ENCODE measurements at places on chromosomes 2 and 18.

- DNase-seq: no peak
Measured at GRCh38 chr2:165905854-165906253, 47.7 kb downstream of the TTC21B start.

DNA sequence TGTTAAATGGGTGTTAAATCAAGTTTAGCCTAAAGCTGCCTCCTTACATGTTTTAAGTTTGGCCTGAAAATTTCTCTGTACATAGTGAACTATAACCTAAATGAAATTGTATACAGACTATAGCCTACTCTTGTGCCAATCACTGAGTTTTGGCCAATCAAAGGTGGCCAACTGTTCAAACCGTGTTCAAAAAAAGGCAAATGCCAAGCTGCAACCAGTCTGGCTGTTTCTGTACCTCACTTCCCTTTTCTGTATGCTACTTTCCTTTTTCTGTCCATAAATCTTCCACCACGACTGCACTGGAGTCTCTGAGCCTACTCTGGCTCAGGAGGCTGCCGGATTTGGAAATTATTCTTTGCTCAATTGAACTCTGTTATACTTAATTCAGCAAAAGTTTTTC, 121.0 kb downstream of the SPOPL start:
- DNase-seq: no peak

- no peak for DNase-seq
Measured at GRCh38 chr2:141906678-141907077, 224.1 kb downstream of the LRP1B start.

DNA sequence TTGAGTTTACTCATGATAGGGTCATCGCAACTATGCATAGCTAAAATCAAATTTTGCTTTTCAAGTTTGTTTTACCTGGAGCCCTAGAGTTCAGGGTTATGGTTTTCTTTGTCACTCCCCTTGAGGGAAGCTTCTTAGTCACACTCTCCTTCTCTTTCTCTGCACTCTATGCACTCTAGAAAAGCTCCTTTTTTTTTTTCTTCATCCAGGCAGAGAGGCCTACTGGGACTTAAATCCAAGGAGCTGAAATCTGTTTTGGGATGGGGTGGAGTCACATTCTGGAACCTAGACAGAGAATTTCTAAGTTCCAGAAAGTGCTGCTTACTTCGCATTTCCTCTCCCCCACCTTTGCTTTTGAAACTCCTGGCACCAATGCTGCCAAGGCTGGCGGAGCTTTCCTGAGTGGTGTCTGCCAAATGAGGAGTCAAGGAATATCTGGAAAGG, 19.1 kb upstream of the IL18R1 start:
- DNase-seq: no peak

- DNase-seq: no peak
Measured at GRCh38 chr2:218138047-218138446, 12.2 kb downstream of the CXCR2 start.

GRCh38 chr2:5329763-5330162, 362.4 kb upstream of the SOX11 start:
- no peak for DNase-seq

DNA sequence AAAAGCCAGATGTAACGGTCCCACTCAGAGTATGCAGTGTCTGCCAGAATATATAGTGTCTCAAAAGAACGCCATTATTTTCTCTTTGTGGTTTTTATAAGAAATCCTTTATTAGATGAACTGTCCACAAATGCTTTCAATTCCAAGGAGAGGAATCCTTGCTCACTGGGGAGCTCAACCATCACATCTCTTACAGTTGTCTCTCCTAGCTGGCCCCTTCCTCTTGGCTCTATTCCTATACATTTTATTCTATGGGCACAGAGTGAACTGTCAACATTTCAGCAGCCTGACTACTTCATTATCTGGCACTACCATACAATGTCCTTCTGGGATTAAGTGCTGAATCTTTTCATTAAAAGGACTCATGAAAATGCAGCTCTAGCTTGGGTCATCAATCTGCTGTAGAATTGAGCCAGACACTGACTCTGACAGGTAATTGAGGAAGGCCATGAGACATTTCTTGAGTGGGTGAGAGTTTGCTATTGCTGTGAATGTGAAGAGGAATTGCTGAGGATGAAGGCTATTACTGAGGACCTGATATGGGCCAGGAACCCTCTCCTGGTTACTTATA, 96.5 kb upstream of the THOC1 start:
- no peak for DNase-seq

- no peak for DNase-seq
Measured at GRCh38 chr18:67483237-67483636, 33.3 kb downstream of the DSEL start.

- DNase-seq: peak; percentile 45
Measured at GRCh38 chr2:168194784-168195522, 52.4 kb downstream of the STK39 start.

GRCh38 chr2:171411791-171412483, 21.9 kb downstream of the METTL8 start:
- DNase-seq: no peak

- DNase-seq: no peak
Measured at GRCh38 chr2:146598791-146599190, 1246.0 kb upstream of the ACVR2A start.

- DNase-seq: no peak
Measured at GRCh38 chr2:20213651-20214565, 11.0 kb downstream of the SDC1 start.

DNA sequence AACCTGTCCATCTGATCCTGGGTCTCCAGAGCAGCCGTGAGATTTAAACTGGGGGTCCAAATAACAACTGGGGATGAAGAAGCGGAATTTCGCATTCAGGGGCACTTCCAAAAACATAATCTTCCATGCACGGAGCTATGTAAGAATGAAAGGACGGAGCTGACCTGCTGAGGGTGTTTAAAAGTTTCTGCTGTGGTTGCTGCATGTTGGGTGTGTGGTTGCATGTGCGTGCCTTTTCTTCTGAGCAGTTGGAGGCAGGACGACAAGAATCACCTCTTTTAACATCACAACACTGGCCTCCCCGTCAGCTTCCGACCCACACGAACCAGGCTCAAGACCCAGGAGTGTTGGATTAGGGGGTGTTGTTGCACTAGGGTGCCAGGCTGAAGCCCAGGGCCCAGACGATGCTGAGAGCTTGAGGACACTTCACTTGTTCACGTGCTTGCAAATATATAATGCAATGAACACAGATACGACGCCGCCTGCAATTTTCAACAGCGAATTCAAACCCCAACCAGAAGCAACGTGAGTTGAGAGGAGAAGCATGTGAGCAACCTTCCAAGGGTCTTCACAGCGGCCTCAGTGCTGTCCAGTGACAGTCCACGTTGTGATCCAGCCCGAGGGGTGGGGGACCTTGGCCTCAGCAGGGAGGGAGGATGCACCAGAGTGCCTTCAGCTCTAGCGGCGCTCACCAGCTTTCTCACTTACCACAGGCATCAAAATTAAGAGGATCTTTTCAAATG, 76.0 kb upstream of the SALL3 start:
- no peak for DNase-seq

DNA sequence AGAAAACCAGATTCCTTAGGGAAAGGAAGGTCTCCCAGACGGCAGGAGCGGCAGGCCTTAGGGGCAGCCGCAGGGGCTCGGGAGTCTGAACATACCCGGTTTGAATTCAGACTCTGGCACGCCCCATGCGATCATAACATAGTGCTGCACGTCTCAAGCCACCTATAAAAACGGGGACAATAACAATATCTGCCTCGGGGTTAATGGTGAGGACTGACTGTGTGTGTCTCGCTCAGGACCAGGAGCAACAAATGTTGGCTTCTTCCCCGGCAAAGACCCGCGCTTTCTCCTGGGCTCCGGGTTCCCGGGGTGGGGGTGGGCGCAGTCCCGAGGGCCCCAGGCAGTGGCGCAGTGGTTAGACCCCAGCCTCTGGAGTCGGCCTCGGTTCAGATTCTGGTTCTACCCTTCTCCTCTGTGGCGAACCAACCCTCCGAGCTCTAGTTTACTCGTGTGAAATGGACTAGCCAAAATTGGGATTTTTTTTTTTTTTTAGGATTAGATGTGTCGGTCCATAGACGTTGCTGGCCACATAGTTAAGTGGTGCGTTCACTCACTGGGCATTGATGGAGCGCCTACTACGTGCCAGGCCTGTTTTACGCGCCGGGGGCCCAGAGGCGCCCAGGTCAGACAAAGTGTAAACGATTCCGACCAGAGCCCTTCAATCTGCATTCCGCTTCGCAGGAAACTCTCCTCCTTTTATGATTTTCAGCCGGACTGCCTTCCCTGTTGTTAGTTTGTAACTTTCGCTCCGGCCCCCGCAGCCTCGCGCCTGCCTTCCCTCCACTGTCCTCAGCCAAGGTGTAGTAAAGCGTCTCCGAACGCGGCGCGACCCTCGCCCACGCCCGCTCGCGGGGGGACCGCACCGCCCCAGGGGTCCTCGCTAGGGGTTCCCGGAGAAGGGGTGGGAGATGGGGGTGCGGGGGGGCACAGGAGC, 820 bp upstream of the SH3BP4 start:
- DNase-seq: no peak

- DNase-seq: no peak
Measured at GRCh38 chr2:204104811-204105210, 168.2 kb downstream of the ICOS start.

- DNase-seq: no peak
Measured at GRCh38 chr2:189466656-189467055, 25.4 kb downstream of the WDR75 start.

- no peak for DNase-seq
Measured at GRCh38 chr18:10973567-10974203, 175.7 kb downstream of the PIEZO2 start.

DNA sequence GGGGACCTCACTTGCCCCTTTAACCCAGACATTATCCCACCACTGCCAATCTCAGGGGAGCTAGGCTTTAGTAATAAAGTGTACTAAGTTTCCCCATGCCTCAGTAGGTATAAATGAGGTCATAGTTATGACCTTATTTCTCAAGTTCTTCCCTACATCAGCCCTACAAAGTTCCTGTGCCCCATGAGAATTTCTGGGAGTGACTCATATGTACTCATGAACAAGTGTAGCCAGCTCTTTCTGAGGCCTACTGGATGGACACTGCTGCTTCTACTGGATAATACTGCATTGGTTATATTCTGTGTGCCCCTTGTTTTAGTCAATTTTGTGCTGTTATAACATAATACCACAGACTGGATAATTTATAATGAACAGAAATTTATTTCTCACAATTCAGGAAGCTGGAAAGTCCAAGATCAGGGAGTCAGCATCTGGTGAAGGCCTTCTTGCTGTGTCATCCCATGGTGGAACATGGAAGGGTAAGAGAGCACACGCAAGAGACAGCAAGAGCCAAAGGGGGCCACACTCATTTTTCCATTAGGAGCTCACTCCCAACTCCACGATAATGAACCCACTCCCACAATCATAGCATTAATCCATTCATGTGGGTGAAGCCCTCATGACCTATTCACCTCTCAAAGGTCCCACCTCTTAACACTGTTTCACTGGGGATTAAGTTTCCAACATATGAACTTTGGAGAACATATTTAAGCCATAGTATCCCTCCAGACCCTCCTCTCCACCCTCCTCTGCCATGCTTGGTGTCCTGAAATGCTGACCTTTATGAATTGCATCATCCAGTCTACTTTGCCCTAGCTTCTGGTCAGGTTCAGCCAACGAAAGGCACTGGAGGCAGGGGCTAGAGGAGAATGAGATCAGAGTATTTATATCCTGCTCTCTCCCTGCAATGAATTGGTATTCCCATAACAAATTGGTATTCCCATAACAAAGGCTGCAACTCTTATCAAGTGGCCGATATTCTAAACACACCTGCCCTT, 25.4 kb upstream of the ST3GAL5 start:
- no peak for DNase-seq

DNA sequence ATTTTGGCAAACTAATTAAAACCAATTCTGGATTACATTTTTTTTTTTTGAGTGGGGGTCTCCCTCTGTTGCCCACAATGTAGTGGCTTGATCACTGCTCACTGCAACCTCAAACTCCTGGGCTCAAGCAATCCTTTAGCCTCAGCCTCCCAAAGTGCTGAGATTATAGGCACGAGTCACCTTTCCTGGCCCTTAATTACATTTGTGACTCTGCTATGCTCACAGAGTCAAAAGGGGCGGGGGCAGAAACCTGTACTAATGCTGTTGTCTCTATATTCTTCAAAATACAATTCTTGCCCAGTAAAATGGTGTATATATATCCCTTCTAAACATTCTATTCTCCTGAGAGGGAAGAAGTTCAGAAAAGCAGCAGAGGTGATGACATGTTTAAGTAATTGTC, 23.2 kb downstream of the PRKD3 start:
- DNase-seq: no peak

DNA sequence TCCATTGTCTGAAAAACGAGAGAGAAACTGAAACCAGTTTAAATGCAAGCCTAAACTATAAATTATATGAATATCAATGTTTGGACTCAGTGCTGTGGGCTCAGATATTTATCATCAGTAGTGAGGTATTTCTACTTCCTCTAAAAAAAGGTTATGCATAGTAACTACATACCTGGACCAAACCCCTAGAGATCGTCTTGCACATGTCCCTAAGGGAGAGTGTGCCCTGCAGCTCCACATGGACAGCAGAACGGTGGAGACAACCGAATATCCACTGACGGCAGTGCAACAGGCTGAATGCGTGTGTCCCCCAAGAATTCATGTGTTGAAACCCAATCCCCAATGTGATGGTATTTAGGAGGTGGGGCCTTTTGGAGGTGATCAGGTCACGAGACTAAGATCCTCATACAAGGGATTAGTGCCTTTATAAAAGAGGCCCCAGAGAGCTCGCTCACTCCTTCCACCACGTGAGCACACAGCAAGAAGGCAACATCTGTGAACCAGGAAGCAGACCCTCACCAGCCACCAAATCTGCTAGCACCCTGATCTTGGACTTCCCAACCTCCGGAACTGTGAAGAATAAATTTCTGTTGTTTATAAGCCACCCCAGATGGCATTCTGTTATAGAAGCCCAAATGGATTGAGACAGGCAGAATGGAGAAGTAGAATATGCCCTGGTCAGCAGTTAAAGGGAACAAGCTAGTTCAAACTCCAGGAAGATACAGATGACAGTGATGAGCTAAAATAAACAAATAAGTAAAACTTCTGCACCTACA, 208.4 kb downstream of the ANAPC1 start:
- no peak for DNase-seq

DNA sequence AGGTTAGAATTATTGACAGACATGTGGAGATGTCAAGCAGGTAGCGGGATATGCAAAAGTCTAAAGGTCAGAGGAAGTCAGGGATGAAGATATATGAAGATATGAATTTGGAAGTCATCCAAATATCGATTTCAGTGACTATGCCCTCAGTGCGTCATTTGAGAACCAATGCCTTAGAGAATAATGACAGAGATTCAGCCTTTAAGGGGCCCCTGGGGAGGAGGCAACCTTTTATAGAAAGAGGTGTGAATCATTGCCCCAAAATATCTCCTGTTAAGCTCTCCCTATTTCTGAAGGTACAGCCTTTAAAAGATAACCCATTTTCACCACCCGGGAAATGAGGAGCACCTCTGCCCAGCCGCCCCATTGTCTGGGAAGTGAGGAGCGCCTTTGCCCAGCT, 223.4 kb downstream of the NCKAP5 start:
- no peak for DNase-seq

GRCh38 chr2:197516393-197516761, 511 bp downstream of the MOB4 start:
- no peak for DNase-seq

DNA sequence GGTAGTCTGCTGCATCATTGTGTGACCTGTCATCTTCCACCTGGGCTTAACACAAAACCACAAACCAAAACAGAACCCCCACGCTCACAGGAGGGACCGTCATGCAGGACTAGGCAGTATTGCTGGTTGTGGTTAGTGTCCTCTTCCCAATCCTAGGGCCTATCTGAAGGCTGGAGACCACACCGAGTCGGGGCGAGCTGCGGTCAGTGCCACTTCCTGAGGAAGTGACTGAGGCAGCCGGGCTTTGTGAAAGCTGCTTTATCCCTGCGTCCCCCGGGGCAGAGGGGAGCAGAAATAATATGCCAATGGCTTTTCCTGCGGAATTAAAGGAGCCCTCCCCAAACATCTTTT, 22.9 kb downstream of the ZNF532 start:
- no peak for DNase-seq

All from activated T-helper 2 cell treated with anti-CD3 and anti-CD28 coated beads, Interferon-gamma antibody, Interleukin-2, Interleukin-4, amounts not matched to agents 10 μg/mL and 5 μg/mL and 100 μg/mL, durations not matched to agents 14 hours and 24 hours and 36 hours (primary cell).